ENCODE measurements at places on chromosomes 13 and 19.

- no peak for DNase-seq
These were observed 1815.9 kb downstream of the PCDH9 start for GRCh38 chr13:65414187-65414586.

GRCh38 chr13:41973247-41973741 lies 12.4 kb upstream of the VWA8 start:
- no peak for DNase-seq

DNA sequence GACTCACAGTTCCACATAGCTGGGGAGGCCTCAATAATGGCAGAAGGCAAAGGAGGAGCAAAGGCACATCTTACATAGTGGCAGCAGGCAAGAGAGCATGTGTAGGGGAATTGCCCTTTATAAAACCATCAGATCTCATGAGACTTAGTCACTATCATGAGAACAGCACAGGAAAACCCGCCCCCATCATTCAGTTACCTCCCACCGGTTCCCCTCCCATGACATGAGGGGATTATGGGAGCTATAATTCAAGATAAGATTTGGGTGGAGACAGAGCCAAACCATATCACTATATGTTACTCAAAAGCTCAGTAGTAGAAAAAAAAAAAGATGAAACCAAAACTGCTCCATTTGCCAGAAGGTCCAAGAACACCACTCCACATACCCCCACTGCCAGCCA lies 58.5 kb downstream of the DNAJC15 start:
- DNase-seq: no peak

- DNase-seq: no peak
These were observed 17.1 kb upstream of the S1PR4 start for GRCh38 chr19:3161453-3161852.

DNA sequence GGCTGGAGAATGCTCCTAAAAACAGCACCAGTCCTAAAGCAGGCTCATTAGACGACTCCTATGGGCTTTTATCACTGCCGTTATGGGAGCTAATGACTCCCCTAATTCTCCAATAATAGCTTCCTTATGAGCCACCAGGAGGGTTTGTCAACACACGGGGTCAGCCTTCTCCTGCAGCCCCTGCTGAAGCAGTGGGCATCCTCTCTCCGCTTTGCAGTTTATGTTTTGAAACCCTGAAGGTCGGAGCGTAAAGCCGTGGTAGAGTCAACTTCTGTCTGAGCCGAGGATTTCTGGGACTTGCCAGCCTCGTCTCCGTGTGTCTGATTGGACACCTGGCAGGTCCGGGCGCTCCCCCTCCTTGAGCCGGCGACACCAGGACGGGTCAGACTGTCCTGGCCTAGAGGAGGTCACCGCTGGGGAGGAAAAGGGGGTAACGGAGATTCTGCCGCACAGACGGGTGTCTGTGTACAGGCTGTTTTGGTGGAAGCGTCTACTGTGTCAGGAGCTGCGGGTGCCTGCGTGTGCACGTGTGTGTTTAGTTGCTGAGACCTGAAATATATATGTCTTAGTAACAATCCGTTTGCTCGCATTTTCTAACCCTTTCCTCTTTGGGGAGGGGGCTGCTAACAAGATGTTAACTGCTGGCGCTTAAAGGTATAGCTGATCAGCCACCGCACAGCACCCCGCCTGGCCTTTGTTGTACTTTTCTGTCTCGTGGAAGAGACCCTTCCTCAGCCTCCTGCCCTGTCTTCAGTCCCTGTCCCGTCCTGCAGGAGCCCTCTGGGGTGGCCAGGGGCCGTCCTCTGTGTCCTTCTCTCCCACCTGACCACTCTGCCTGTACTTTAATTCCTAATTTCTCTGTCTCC lies 1.9 kb downstream of the KDM4B start:
- DNase-seq: no peak

DNA sequence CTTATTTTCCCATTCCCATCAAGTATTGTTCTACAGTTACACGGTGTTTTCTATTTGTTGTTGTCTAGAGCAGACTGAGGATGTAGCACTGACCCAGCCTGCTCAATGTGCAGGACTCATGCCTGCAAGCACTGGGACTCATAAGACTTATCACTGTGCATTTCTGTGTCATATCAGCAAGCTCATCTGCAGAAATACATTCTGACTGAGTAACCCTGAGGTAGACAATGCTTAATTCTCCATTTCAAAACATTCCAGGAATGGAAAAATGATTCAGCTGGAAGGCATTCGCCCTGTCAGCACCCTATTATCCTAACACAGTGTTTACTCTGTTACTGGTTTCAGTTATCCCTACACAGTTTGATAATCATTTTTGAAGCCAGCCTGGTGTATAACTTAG lies 2506.4 kb downstream of the PCDH9 start:
- DNase-seq: no peak

DNA sequence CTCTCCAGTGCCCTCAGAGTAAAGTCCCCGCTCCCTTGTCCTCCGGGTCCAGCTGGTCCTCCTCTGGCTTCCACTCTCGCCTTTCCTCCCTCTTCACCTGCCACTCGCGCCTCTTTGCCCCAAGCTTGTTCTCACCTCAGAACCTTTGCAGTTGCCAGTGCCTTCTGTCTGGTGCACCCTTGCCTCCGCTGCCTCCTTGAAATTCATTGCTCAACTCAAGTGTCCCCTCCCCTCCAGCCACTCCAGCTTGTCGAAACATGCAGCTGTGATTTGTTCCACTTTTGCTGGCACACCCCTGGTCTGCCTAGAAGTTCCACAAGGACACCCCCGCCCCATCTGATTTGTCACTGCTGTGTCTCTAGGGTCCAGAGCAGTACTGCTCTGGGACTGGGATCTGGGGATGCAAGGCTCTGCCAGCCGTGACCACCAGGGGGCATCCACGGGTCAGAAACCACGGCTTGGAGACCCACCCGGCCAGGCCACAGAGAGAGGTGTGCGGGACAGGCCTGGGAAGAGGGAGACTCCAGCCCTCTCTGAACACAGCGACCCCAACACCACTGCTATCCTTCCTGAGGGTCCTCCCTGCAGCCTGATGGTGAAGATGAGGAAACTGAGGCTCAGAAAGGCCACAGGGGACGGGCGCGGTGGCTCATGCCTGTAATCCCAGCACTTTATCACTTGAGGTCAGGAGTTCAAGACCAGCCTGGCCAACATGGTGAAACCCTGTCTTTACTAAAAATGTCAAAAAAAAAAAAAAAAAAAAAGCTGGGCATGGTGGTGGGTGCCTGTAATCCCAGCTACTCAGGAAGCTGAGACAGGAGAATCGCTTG lies 49.9 kb downstream of the AP1M1 start:
- no peak for DNase-seq

DNA sequence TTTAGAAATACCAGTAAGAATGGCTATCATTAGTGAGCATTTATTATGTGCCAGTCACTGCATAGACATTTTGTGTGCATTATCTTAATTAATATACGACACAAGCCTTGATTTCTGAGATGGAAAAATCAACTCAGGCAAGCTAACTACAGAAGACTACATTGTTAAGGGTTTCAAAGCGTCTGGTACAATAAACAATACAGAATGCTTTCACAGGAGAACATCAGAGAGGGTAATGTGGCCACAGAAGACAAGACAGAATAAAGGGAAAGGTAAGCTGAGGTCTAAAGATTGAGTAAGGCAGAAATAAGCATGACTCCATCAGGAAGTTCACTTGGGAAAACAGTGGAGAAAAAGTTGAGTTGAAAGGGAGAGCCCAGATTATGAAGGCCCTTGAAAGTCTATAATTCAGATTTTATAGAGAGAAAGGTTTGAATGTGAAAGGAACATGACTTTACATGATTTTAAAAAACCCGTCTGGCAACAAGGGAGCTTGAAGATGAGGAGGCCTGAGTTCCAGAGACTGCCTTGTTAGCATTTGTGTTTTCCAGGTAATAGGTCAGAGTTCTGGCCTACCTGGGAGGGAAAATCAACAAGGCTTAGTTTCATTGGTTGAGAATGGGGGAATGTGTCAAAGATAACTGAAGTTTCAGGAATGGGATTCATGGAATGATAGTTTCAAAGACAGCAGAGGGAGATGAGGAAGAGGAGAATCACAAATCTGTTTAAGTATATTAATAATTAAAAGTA lies 1.8 kb upstream of the MBNL2 start:
- no peak for DNase-seq

DNA sequence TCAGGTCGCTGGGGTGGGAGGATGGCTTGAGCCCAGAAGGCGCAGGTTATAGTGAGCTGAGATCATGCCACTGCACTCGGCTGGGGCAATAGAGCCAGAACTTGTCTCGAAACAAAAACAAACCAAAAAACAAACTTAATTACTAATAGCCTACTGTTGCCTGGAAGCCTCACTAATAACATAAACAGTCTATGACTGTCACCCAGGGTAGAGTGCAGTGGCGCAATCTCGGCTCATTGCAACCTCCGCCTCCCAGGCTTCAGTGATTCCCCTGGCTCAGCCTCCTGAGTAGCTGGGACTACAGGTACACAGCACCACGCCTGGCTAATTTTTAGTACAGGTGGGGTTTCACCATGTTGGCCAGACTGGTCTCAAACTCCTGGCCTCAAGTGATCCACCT lies 18.0 kb downstream of the CATSPERD start:
- DNase-seq: no peak

- no peak for DNase-seq
These were observed 6.6 kb downstream of the ISOC2 start for GRCh38 chr19:55454787-55455243.

GRCh38 chr19:41226053-41226873 lies 7.2 kb downstream of the AXL start:
- DNase-seq: no peak

- no peak for DNase-seq
These were observed at the start of gene CFAP97D2 for GRCh38 chr13:114179087-114179658. Gene CFAP97D2 (plus strand): TSS chr13:114179257. CDS start chr13:114179331, 74 bp downstream.

- DNase-seq: peak; percentile 46
These were observed at the start of gene ENOX1 for GRCh38 chr13:43786766-43787517. Gene ENOX1 (minus strand): TSS chr13:43786972.

DNA sequence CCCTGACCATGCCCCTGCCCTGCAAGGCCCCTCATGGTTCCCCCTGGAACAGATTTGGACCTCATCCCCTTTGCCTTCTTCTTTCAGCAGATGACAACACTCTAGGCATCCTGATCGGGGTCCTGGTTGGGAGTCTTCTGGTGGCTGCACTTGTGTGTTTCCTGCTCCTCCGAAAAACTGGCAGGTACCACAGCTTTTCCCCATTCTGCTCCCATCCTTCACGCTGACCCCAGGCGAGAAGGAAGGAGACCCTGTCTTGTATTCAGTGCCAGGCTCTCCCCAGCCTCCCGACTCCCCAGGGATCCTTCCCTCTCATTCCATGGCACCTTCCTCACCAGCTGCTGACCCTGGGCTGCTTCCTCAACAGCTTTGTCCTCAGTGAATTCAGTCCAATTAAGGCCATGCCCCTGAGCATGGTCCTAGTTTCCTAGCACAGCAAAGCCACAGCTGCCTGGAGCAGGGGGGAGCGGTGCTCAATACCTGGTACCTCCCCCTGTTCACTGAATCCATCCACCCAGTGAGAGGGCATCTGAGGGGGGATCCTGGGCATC lies 8.4 kb downstream of the CEACAM21 start:
- no peak for DNase-seq

- DNase-seq: no peak
These were observed 26.3 kb downstream of the DNMT1 start for GRCh38 chr19:10168386-10168948.

DNA sequence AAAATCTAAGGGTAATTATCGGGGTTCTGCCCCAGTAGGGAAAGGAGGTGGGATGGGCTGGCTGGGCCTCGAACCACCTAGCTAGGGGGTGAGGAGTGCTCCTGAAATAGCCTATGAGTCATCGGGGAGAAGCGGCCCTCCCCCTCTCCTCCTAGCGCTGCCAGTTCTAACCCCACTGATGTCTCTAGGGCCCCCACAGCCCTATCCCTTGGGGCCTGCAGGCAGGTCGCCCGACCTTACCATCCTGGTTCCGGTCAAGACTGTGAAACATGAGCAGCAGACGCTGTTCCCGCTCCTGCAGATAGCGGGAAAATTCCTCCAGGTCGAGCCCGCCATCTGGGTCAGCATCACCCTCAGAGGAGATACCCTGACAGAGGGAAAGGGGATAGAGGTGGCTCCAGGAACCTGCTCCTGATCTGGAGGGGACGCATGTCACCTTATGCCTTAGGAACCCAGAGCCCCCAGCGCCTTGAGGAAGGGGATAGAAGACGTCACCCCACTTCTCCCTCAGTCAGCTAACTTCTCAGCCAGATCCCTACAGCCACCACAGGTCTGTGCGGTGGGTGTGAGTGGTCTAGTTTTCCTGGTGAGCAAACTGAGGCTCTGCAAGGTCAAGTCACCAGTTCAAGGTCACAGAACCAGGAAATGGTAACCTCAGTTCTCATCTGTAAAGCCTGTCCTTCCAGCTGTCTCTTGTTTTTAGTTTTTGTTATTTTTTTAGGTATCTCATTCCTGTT lies 1.5 kb downstream of the SLC25A23 start:
- no peak for DNase-seq

GRCh38 chr19:44990459-44990858 lies 10.8 kb upstream of the RELB start:
- no peak for DNase-seq

GRCh38 chr13:23901365-23901764 lies 4.1 kb upstream of the C1QTNF9B start:
- no peak for DNase-seq

GRCh38 chr13:27083183-27083582 lies 88.4 kb downstream of the USP12 start:
- DNase-seq: no peak

- no peak for DNase-seq
These were observed 32.7 kb downstream of the VSTM1 start for GRCh38 chr19:54030895-54031586.

GRCh38 chr19:12496480-12496879 lies 11.9 kb upstream of the ZNF709 start:
- DNase-seq: no peak

DNA sequence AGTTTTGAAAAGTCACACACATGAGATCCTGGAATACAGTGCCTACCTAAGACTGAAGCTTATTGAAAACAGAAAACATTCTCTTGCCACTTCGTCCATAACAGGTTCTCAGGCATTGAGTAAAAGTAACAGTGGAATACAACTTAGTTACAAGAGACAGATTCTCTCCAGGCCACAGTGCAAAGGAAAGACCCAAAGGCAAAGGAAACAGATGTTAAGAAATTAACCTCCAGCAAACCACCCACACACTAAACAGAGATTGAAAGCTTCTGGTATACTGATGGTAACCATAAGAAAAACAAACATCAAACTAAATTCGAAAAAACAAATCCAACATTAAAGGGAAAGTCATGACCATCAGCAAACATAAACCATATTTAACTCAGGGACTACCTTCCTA lies 914.7 kb downstream of the SLITRK5 start:
- no peak for DNase-seq

DNA sequence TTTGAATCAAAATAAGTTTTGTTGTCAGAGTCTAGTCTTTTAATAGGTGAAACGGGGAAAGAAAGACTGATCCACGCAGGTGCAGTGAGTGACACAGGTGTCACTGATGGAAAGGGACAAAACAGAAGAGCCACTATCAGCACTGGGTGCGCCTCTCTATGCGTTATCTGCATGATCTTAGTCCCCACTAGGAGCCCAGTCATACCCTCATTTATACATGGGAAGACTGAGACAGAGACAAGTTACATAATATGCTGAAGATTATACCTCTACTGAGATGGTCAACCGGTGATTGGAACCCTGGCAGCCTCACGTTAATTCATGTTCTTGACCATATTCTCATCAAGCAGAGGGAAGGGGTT lies 3.4 kb downstream of the LRCH1 start:
- DNase-seq: no peak

- no peak for DNase-seq
These were observed 1040.6 kb upstream of the SLC10A2 start for GRCh38 chr13:104106705-104107393.

GRCh38 chr13:20703780-20704458 lies 420 bp downstream of the IL17D start:
- peak; percentile 81 for DNase-seq

Data from NCI-H187 (cell line).